Right renal pelvis (tissue), 4 donors: ENCODE measurements at places on chromosomes 5 and 9.

- DNase-seq: no peak
Measured at GRCh38 chr9:122923947-122924346, 7.4 kb downstream of the ZBTB26 start.

- DNase-seq: no peak
Measured at GRCh38 chr5:116032094-116032517, at the start of gene ARL14EPL. Gene ARL14EPL (plus strand): TSS chr5:116032472. CDS start chr5:116051466, 18,994 bp downstream.

DNA sequence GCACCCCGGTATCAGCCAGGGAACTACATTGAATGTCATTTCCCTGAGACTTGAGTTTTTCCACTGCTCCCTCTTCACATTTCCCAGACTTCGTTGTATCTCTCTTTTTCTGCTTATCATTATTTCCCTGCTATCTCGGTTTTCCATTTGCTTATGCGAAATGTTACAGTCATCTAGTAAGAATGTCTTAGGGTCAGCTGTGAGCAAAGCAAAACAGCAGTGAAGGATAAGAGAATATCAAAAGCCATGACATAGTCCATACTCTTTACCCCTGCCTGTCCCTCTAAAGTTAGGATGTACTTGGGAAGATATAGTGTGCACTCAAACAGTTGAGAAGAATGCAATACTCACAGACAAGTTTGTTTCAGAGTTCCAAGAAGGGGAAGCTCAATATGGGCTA is 88.7 kb downstream of the ITGA1 start:
- DNase-seq: no peak

- no peak for DNase-seq
Measured at GRCh38 chr9:81729135-81729534, 39.8 kb upstream of the TLE1 start.

DNA sequence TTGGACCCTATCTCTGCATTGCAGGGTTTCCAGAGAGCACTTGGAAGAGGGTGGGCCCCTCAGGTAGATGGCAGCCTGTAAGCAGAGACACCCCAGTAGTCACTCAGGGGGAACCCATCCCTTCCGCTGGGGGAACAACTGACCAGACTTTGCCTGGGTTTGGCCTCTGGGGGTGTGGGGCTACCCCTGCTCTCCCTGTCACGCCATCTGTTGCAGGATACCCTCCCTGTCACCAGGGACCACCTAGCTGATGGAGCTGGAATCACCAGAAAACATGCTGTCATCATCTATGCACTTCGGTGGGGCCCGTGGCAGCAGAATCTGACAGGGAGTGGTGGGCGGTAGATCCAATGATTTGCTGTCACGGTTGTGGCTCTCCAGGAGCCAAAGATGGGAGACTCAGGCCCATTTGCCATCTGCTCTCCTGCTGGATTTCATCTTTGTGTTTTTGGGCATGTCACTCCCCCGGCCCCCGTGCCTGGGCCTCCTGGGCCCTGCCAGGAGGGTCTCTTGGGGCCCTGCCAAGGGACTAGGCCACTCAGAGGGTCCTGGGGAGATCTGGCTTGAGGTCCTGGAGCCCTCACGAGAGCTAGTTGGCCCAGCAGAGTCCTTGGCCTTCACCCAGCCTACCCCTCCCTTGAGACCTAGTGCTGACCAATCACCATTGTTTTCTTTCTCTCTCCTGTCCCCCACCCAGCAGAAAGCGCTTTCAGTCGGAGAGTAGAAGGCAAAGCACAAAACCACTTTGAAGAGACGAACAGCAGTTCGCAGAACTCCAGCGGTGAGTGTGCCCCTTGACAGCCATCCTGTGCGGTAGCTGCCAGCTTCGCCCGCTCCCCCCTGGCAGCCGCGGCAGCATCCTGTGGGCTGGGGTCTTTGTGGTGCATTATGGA is 45.9 kb downstream of the AMBP start:
- no peak for DNase-seq

GRCh38 chr9:95505717-95506427 is 10.9 kb downstream of the PTCH1 start:
- no peak for DNase-seq

DNA sequence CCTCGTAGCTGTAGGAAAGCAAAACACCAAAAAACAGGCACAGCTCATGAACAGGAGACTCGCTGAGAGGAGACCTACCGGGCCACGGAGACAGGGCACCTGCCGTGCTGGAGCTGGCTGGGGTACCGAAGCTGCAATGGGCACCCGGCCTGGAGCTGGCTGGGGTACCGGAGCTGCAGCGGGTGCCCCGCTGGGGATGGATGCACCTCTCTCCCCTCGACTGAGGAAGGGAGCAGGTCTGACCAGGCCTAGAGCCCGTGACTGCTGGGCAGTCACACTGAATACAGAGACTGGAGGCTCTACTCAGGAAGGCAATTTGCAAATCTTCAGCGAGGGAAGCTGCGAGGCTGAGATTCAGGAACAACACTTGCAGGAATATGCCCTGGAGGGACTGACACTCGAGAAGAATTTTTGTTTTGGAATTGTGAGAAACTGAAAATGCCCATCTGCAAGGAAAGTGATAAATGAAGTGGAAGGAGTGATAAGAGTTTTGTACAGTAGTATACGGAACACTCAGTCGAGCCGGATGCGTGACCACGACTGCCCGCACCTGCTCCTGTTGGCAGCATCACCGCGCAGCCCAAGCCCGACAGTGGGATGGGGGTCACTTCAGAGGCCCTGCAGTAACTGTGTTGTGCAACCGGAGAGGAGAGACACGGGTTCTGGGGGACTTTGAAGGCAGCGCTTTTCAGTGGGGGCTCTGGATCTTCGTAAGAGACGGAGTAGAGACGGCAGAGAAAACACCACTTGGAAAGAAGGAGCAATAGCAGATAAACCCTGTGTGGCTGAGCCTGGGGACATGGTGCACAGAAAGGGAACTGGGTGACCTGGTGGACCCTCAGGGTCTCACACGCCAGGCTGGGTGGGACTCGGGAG is 27.9 kb upstream of the LPCAT1 start:
- DNase-seq: no peak

DNA sequence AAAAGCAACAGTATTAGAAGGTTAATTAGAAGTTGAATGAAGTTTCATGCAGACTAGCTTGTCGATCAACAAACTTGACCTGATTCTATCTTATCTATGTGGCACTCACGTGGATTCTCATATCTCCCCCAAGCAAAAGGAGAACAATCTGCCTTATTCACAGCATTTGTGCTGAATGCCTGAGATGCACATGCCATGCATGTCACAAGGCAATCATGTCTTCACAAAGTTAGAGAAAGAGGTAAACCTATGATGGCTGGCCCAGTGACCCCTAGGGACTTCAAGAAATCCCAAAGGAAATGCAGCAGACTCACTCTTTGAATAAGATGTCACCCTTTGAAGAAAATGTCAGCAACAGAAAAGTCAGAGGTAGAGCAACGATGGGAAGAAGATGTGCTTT is 17.6 kb upstream of the SHOC1 start:
- no peak for DNase-seq

DNA sequence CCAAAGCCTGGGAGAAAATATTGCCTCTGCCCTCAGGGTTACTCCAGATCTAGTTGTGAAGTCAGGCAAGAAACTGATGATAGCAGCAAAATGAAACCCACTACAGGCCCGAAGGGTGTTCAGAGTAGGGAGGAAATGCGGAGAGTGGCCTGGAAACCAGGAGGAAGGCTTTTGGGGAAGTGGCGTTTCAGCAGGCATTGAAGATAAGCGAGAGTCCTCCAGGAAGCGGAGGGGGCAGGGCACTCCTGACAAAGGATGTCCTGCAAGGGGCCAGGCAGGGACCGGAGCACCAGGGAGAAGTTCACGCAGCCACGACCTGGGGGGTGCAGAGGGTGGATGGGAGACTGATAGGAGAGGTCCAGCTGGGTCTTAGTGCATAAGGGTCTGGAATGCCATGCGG is 7.8 kb upstream of the FOXI1 start:
- DNase-seq: no peak

DNA sequence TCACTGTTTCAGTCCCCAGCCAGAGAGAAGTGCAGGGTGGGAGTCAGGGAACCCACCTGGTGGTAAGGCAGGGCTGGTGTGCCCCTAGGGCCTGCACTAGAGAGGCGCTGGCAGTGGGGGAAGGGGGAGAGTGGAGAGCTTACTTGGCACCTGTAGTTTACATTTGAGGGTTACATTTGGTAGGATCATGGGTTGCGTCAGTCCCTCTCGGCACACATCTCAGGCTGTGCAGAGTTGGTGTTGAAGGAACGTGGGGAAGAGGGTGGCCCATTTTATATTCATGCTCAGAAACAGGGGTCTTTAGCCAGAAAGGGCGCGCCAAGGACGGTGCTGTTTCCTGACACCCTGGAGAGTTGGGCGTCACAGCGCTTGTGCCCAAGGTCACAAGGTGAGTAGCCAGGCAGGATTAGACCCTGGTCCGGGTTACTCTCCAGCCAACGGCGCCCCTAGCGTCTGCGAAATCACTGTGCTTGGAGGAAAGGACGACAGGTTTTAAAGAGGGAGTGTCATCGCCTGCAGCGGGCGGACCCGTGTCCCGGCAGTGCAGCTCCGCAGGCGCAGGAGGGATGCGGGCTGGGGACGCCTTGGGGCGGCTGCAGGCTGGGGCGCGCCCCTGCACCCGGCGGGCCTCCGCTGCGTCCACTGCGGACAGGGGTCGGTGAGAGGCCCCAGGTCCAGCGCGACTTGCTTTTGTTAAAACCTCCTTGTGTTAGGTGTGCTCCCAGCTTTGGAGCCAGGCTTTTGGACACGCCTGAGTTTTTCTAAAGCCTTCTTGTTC is 272.6 kb downstream of the FANCC start:
- no peak for DNase-seq

GRCh38 chr5:39422728-39423285 is 2.0 kb downstream of the DAB2 start:
- DNase-seq: no peak

DNA sequence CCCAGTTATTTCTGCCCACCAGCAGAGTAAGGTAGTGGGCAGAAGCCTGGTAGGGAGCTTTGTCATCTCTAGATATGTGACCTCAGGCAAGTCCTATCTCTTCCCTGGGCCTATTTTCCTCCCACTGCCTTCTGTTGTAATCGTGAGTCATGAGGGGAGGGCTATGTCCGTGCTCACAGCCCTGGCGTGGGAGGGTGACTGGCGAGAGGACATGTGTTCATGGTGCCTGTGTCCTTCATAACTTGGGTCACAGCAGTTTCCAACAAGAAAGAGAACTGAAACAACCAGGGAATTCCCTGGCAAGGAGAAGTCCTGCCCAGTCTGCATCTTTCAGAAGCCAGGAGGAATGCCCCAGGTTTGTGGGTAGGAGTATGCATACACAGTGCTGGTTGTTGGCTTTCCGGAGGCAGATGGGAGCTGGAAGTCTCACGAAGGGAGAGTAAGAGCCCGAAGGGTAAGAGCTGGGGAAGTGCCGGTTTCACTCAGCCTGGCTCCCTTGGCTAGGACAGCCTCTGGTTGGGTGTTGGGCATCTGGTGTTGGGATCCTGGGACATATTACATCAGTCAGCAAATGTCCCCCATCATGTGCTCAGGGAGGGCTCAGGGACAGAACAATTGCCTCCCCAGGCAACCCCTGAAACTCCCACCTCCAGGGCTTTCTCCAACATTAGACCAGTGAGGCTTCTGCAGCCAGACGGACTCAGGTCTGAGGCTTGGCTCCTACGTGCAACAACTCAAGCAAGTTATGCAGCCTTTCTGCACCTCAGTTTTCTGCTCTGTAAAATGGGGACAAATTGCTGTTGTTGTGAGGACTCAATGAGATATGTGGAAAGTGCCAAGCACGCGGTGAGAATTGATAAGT is 4.3 kb upstream of the TIFAB start:
- no peak for DNase-seq

DNA sequence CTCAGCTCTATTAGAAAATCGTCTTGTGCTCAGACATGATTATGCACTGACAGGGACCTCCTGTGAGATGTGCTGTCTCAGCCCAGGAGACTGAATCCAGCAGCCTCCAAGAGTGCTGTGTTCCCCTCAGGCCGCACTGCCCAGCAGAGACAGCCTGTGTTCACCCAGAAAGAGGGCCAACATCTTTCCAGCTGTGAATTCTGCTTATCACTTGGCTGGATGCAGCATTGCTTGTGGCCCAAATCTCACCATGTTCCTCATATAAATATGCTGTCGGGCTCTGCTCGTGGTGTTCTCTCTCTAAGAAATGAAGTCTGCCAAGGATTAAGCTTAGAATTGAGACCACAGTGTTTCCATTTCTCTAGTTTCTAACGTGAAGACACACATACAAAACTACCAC is 983.0 kb upstream of the WWC1 start:
- DNase-seq: no peak

DNA sequence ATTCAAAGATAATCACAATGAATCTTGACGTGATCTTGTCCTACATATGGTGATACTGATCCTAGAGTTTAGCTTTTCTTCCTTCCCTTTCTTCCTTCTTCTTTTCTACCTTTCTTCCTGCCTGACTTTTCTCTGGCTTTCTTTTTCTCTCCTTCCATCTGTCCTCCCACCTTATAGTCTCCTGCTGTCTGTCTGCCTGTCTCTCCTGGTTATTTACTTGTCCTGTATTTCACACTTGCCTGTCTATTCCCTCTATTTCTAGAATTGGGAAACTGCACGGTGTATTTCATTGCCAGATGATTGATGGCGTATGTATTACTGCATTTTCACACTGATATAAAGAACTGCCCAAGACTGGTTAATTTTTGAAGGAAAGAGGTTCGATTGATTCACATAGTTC is 718.1 kb upstream of the CDH6 start:
- DNase-seq: no peak

DNA sequence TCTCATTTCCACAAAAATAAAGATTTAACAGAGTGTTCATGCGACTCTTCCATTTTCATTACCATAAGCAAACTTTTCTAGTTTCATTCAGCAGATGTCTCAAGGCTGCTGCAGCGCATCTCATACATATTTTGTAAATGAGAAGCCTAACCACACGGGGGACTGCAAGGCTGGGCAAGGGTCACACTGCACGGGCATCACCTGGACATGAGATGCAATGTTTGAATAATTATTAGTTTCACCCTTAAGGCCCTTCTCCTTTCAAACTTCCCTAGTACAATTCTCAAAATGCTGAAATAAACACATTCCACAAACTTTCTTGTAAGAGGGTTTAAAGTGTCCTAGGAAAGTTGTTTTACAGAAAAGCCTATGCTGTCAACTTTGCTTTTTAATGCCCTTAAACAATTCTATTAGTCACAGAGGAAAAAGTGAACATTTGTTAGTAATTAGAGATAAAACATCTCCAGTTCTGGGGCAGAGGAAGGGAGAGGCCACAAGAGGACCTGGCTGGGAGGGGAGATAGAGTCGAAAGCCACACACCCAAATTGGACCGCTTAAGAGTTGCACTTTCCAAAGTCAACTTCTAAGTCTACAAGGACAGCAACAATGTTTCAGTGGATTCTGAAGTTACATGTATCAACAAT is 1.3 kb downstream of the DENND1A start:
- no peak for DNase-seq

- DNase-seq: no peak
Measured at GRCh38 chr5:171050916-171051315, 189.1 kb downstream of the RANBP17 start.

DNA sequence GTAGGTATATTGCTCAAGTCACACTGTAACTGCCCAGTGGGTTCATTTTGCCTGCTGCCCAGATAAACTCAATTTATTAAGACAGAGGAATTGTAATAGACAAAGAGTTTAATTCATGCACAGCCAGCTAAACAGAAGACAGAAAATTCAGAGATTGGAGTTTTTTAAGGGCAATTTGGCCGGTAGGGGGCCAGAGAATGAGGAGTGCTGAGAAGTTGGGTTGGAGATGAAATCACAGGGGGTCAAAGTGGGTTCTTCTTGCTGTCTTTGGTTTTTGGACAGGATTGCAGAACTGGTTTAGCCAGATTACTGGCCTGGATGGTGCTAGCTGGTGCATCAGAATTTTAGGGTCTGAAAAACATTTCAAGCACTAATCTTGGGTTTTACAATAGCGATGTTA is 20.7 kb upstream of the IL33 start:
- DNase-seq: no peak
